ENCODE measurements at places on chromosomes 12 and 14.

DNA sequence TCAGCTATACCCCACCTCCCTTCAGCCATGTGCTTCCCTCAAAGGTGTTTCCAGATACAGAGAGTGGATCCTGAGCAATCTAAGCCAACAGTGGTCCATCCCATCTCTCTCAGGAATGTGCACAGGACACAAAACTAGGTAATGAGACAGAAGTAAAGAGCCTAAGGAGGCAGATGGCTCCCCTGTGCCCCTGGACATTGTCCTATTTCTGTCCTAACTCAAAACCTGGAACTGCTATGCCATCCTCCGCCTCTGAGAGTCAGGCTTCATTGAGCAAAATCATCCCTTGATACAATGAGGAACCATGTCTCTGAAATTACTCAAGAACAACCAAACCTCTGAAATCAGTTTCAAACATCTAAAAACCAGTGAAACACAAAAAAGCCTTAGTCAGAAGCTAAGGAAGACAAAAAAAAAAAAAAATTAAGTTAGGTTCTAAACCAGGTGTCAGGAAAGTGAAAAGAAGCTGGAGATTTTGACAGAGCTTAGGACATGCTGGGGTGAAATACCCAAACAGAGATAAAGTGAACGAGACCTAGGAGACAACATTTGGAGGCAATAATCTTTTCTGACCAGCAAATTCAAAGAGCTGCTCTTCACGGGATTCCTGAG, 200.3 kb upstream of the PLEKHG7 start:
- no peak for DNase-seq

DNA sequence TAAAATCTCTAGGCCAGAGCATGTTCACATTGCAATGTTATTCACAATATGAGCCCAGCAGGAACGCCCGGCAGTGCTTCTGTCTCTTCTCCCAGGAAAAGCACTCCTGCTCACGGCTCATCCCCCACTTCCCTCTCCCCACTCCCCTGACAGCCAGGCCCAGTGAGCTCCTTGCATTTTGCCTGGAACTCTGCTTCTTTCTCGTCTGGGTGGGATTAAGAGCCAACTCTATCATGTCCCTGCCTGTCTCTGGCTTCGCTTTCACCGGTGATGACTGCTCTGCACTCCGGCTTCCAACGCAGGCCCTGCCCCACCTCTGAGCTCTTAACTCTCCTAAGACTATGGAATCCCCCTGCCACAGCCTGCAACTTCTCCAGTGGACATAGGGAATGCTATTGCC, 2.5 kb downstream of the PLEK2 start:
- DNase-seq, result no peak

GRCh38 chr14:79328863-79329262, 882.4 kb downstream of the DIO2 start:
- no peak for DNase-seq

GRCh38 chr14:56953884-56954283, 143.6 kb upstream of the OTX2 start:
- DNase-seq, result no peak

DNA sequence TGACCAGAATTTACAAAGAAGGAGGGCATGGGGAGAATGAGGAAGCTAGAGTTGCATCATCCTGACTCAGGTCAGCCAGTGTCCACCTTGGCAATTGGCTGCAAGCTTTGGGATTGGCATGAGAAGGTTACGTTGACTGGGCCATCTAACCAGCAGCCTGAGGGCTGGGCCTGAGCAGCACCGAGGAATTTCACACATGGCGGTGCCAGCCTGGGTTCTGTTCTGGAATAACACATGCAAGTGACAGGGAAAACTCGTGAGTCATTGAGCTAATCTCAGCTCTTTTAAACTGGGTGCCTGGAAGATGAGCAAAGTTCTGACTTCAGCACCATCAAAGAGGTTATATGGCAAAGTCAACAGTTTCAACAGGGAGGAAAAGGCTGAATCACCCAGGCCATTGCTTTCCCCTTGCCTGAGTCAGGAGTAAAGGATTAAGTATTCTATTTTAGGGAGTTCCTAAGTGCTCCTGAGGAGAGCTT, 543.2 kb upstream of the TBX3 start:
- DNase-seq, result no peak

DNA sequence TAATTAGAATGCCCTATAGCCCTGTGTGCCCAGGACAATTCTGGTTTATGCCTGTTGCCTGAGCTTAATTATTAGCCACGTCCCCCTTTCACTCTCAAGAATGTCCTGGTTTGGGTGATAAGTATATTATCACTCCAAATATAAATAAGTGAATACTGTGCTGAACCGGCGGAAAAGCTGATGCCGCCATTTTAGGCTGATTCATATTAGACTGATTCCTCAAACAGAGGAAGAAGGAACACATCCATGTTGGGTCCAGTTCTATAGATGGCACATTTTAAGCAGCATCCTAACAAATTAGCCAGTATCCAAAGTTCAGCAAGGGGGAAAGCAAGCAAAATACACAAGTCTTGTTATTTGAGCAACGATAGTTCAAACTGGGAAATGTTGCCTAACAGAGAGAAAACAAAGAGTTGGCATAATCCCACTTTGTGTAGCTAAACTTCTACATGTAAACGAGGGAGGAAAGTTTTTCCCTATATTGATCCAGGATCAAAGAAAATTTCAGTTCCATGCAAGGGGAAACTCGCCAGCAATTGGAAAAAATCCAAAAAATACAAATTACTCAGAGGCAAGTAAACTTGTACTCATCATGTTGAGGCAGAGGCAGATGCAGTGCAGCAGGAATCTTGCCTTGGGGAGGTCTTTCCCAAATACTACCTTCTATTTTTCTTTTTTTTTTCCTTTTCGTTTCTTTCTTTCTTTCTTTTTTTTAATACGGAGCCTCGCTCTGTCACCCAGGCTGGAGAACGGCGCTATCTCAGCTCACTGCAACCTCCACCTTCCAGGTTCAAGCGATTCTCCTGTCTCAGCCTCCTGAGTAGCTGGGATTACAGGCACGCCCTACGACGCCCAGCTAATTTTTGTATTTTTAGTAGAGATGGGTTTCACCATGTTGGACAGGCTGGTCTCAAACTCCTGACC, 96.2 kb downstream of the ITPR2 start:
- no peak for DNase-seq

DNA sequence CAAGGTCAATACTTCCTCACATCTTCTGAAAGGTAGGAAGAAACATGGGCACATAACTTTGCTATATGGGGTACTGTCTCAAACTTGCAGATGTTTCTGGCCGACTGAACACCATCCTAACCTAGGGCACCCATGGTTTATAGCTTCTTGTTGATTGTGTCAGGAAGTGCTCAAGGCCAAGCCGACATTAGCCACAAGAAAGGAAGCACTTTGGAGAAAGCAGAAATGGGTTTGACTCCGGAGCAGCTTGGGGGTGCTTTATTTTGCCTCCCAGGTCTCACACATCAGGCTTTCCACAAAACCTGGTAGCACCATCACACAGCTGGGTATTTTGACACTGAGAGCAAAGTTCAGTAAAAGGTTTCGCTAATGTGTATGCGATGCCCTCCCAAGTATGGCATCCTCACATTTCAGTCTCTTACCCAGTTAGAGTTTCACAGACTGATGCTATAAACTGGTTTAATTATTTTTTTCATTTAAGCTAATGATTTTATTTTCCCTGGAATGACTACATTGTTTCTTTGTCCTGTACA, 25.2 kb upstream of the BHLHE41 start:
- no peak for DNase-seq

DNA sequence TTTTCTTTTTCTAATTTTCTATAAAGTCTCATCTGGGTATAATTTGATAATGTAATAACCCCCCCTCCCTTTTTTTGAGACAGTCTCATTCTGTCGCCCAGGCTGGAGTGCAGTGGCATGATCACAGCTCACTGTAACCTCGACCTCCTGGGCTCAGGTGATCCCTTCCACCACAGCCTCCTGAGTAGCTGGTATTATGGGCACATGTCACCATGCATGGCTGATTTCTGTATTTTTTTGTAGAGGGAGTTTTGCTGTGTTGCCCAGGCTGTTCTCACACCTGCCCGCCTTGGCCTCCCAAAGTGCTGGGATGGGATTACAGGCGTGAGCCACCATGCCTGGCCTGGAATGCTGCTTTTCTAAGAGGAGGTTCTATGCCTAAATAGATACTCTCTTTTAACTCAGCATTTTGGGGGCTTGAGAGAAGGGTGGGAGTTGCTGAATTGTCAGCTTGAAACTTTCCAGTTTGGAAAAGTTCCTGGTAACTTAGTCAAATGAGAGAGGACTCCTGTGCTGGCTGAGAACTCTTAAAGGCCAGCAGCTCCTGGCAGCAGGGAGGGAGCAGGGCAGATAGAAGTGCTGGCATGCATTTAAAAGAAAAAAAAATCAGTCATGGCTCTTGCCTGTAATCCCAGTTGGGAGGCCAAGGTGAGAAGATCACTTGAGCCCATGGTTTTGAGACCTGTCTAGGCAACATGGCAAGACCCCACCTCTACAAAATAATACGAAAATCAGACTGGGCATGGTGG, 13.0 kb downstream of the NUDT4 start:
- DNase-seq, result no peak

- no peak for DNase-seq
These were observed 214.2 kb upstream of the KRR1 start for GRCh38 chr12:75725521-75726111.

DNA sequence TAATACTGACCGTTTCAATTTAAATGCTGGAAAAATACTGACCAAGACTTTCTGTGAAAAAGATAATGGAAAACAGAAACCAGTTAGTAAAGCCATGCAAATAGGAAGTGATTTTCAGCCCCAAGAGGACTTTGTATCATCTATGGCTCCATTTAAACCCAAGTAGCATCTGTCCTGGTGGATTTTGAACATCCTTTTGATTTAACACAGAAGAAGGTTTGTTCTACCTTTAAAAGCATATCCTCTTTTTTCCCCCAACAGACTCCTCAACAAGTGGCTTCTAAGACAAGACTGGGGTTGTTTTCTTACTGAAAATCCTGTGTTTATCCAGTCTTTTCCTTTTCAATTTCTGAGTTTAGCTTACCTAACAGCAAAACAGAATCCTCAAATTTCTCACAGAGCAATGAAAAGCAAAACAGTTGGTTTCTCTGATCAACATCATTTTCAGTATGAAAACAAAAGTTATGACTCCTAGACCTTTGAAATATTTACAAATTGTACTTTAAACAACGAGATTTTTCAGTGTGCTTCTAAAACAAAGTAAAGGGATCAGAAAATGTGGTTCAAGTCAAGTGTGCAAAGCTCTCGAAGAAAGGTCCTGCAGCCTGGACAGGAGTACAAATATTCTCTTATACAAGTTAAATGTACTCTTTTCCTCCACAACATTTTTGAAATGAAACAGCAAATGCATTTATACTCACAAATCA, 2.9 kb downstream of the PHLDA1 start:
- no peak for DNase-seq

All from C1 segment of cervical spinal cord (tissue), 14 donors.